ENCODE measurements at places on chromosomes 2 and 18.
A peak's percentile ranks its signal among the peaks of the same experiment; 100 is the strongest.

GRCh38 chr2:4869154-4869553, 823.0 kb upstream of the SOX11 start:
- DNase-seq = no peak

- no peak for DNase-seq
These were observed 7.2 kb downstream of the RBFA start for GRCh38 chr18:80041424-80041823.

GRCh38 chr2:17578466-17578928, 38.0 kb downstream of the VSNL1 start:
- DNase-seq = no peak

GRCh38 chr2:219122202-219122980, 38.2 kb downstream of the NHEJ1 start:
- DNase-seq = no peak

GRCh38 chr2:22355816-22356433, 1029.1 kb upstream of the KLHL29 start:
- peak; percentile 75 for DNase-seq

- DNase-seq = no peak
These were observed 5.4 kb downstream of the ITSN2 start for GRCh38 chr2:24354957-24355356.

- no peak for DNase-seq
These were observed 110.3 kb downstream of the SP3 start for GRCh38 chr2:173854840-173855239.

DNA sequence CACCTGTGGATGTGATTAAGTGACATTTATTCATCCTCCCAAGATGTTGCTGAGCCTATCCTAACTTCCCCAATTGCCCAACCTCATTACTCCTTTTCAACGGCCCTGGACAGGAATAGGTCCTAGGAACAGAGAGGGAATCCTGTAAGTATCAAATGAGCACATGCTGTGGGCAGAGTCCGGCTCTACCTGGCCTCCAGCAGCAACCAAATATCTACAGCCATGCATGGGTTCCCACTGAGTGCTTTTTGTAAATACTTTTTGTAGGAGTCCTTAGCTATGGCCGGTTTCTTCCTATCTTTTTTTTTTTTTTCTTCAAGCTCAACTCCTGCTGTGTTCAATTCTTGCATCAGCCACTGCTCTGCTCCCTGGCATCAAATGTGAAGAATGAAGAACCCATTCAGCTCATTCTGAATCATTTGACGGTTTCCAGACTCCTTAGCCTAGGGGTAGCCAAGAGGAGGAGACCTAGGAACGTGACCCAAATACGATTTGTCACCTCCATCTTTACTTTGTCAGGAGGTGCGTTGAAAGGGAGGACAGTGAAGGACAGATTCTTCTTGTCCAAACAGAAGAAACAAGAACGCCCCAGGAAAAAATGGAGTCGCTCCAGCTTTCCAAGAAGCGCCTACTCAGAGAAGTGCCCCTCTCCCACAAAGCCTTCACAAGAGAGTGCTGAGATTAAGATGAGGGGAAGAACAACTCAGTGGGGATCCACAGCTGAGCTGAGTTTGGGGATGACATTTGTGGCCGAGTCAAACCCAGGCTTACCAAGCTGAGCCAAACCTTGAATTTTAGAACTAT, 46.7 kb upstream of the LCLAT1 start:
- DNase-seq = no peak

GRCh38 chr2:45904946-45905631, 253.6 kb downstream of the PRKCE start:
- DNase-seq = no peak

DNA sequence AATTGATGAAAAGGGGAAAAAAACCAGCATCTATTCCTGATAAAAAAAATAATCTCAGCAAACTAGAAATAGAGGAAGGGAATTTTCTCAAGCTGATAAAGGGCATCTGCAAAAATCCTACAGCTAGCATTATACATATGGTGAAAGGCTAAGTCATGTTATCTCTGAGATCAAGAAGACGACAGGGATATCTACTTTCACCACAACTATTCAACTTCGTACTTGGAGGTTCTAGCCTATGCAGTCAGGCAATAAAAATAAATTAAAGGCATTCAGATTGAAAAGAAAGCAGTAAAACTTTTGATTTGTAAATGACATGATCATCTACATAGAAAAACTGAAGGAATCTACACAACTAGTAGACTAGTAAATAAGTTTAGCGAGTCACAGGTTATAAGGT, 58.2 kb downstream of the CAB39 start:
- no peak for DNase-seq

- peak; percentile 82 for DNase-seq
These were observed 28.4 kb upstream of the PUM2 start for GRCh38 chr2:20378891-20379519.

DNA sequence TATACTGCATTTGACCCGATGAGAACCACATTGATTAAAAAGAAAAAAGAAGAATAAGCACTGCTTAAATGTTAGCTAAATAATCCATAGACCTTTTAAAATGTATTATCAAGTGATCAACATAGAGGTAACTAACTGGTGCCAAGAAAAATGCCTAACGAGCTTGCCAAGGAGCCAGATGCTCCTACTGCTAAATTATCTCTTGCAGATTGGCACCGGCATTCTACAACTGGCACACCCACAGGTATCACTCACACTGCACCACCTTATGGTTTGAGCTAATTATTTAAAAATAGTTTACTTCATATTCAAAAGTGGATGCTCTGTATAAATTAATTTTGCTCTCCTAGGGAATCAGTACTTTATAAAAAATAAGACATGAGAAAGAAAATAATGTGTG, 341.6 kb upstream of the CDH7 start:
- DNase-seq = no peak

DNA sequence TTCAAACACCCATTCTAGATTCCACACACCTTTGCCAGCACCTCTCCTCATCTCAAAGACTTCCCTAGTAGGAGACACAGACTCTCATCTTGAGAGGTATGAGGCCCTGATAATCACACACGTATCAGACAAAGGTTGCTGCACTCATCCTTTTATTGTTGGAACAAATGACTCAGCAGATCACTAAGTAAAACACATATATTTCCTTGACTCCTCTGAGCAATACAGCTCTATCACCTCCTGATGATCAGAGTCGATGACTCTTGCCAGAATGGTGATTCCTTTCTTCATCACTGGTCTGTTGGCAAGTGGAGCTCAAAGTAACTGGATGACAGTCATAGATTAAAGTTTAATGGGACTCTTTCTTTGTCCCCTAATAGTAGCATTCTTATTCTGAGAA, 1049.2 kb upstream of the ZEB2 start:
- DNase-seq = no peak

GRCh38 chr18:39345321-39345720, 1779.7 kb upstream of the CELF4 start:
- DNase-seq = no peak

DNA sequence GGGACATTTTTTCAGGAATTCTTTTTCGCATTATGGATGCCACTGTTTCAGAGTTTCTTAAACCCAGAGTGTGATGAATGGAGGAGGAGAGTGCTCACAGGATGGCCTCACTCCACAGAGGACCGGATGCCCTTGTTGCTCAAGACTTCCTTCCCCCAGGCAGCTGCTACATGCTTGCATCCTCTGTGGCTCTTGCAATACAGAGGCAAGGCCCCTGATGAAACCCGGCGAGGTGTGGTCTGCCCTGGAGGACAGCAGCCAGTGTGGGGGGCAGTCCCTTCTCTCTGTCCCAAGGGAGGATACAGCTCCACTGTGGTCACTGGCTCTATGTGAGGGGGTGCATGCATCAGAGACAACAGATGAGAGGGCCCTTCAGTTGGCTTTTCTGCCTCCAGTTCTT, 109.6 kb downstream of the SH3RF3 start:
- DNase-seq = no peak

DNA sequence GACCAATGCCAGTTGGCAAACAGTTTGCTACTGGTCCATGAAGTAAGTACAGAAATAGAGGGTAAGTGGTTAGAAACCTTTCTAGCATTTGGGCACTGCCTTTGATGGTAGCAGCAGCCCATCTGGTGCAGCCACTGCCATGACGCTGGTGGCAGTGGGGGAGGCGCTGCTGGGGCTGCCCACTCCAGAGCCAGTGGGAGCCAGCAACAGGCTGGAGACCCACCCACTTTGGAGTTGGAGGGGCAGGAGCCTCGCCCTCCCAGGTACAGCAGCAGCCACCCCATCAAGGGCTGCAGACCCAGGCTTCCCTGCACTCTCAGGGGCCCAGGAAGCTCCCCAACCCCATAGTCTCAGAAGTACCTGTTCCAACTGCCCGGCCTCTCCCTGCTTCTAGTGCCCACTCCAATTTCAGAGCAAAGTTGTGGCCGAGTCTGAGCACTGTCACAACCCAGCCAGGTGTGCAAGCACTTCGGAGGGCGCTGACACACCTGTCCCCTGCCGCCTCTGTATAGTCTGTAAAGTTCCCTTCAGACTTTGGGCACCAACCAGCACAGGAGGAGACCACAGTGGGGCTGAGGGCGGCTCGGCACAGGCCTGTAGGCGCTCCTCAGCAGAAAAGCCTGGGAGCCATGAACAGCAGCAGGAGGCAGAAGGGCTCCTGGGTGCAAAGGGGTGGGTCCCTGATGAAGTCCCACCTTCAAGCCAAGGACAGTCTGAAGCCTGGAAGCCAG, 125.6 kb upstream of the CCDC150 start:
- DNase-seq = no peak

- DNase-seq = no peak
These were observed 121.4 kb downstream of the ANTXR1 start for GRCh38 chr2:69134306-69134945.

- DNase-seq = no peak
These were observed 2.1 kb downstream of the RNF149 start for GRCh38 chr2:101306410-101306809.

- DNase-seq = no peak
These were observed 1087.9 kb downstream of the CBLN2 start for GRCh38 chr18:71456206-71456605.

- DNase-seq = no peak
These were observed 716 bp downstream of the MMADHC start for GRCh38 chr2:149586898-149587219.

DNA sequence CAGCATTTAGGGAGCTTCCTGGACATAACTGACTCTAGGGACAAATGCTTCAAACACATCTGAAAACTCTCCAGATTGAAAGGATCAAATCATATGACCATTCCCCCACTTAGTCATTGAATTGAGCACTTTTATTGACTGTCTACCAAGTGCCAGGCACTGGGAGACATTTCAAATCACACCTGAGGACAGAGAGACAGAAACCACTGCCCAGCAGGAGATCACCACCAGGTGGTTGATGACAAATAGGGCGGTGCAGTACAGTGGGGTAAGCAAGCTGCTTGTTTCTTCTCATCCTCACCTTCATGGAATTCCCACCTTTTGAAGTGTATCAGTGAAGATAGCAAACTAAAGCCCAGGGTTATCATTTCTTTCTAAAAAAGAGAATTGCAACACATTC, 19.0 kb upstream of the CXCR4 start:
- DNase-seq = no peak

GRCh38 chr2:192090911-192091310, 103.8 kb downstream of the TMEFF2 start:
- no peak for DNase-seq

DNA sequence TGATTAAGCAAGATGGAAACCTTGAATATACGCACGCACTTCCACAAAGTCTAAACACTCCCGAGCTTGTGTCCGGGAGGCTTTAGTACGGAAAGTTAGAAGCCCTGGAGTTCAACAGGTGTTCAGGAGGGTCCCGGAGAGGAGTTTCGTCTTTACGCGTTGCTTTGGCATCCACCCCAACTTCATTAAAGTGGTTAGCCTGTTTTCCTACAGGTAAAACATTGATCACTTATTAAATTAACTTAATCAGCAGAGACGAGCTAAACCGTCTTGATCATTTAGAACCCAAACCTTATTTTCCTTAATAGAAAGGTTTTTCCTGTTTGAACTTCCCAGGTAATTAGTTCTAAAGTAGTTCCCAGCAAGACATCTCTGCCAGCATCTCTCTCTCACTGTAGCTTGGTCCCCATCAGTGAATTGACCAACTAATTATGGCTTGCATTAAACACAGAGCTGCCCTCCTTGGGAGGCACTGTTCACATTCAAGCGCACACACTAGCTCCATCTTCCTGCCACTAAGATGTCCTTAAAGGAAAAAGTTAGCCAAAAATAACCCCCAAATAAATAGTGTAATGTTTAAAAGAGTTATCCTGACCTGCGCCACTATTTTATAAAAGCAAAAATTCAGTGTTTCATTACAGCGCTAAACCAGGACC, 1.4 kb downstream of the NPAS2 start:
- no peak for DNase-seq

DNA sequence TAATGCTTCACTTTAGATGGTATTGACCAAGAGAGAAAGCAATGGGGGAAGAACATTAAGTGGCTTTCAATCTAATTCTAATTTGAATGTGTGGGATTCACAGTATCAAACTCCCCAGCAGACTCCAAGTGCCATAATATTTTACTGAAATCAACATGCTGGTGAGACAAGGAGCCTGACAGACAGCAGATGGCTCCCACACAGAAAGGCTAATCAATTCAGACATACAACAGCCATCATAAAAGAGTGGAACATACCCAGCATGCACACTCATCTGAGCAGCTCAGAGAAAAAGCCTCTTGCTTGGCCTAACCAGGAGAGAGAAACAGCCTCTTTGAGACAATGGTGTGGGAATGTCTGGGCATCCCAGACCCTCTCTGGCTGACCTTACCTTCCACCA, 186.5 kb upstream of the SKOR2 start:
- no peak for DNase-seq

DNA sequence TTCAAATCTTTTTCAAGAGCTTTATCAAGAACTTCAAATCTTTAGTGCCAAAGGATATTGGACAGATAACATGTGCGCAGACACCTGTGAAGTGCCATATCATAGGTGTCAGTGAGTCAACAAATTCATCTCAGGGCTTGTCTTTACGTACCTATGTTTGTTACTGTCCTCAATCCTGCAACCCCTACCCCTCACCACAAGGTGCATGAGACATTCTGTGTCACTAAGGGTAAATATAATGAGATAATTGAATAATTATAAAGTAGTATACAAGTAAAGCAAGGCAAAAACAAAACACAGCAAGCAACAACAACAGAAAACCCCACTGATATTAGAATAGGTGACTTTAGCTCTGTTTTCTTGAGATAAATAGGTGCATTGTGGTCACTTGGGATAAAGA, 1495.8 kb upstream of the TMEFF2 start:
- no peak for DNase-seq

DNA sequence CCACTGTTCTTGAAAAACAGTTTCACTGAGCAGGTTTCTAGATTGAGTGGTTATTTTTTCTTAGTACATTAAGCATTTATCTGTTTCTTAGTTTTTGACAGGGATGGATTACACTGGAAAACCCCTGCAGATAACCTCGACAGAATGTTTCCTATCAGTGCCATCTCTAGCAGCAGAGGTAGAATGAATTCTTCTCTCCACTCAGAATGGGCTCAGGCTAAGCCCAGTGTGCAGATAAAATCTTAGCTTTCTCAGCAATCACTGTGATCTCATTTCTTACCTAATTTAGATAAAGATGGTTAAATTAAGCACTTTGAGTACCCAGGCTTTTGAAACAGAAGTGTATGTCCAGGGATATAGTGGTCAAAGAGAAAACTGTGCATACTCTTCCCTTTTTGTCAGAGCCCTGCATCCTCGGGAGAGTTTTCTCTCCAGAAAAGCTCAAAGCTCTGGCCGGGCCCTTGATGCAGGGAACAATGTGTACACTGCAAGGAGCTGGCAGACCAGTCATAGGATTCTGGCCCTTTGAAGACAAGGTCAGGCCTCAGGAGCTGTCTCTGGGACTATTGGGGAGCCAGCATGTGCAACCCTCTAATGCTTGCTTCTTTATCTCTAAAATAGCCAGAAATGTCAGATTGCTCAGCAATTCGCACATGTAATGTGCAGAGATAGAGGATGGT, 10.6 kb upstream of the AKAIN1 start:
- DNase-seq = no peak
